ENCODE measurements at places on chromosomes 2 and 18.
A peak's percentile ranks its signal among the peaks of the same experiment; 100 is the strongest.

DNA sequence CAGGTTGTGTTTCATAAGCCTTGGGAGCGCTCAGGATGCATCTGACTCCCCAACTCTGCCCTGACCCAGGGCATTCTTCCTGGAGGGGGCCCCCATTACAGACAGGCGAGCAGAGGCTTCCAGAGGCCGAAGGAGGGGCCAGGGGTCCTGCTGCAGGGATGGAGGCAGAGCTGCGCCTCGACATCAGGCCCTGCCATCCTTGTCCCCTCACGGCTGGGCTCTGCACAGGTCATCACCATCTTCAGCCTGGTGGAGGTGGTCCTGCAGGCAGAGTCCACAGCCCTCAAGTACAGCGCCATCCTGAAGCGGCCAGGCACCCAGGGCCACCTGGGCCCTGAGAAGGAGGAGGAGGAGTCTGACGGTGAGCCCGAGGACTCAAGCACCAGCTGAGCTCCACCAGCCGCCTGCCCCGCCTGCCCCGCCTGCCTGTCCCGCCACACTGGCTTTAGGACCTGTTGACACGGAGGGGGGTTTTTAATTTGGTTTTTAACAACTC is 42.3 kb upstream of the ALPP start:
- DNase-seq: no peak

- DNase-seq: no peak
These were observed 316.6 kb upstream of the CHST9 start for GRCh38 chr18:27501671-27502070.

GRCh38 chr2:117801826-117802225 is 12.7 kb upstream of the DDX18 start:
- no peak for DNase-seq

DNA sequence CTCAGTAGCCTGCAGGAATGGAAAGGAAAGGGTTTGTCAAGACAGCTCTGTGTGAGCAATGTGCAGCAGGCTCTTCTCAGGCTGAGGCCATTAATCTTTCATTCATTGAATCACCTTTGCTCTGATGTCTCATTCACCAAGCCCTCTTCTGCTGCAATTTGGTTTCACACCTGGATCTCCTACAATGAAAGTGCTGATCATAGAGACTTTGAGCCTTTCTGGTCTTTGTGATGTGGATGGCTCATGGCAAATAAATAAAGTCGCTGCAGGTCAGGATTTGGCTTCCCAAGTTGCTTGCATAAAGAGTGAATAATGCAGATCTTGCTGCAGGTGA is 95.8 kb upstream of the SPRED2 start:
- DNase-seq: no peak

DNA sequence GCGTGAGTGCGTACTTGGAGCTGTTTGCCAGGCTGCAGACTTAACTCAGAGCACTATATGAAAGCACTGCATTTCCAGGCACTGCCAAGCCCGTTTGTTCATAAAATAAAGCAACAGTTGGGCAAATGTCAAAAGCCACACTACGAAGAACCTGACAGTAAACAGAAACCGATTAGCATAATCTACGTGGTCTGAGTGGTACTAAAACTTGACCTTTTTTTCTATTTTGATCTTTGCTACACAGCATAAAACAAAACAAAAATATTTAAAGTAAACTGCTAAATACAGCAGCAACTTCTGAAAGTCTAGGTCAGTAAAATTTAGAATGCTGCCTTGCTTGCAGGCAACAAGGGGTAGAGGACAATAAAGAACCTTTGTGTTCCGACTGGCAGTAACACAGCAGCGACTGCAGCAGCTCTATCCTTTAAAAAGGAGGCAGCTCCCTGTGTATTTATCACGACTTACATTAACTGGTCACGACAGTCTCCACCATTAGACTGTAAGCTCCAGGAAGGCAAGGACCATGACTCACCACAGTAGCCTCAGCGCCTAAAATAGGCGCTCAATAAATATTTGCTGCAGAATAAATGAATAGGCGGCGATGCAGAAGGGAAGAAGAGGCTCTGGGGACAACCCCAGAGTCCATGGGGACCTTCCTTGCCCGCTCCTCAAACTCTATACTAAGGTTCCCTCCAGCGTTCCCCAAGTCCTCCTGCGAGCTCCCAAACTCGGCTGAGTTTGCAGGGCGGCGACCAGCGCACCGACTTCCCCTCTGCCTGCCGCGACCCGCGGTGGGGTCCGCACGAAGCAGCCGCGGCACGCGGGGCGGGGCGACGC is 902 bp downstream of the SS18 start:
- peak; percentile 82 for DNase-seq

- DNase-seq: no peak
These were observed 26.2 kb downstream of the FER1L5 start for GRCh38 chr2:96668771-96669170.

DNA sequence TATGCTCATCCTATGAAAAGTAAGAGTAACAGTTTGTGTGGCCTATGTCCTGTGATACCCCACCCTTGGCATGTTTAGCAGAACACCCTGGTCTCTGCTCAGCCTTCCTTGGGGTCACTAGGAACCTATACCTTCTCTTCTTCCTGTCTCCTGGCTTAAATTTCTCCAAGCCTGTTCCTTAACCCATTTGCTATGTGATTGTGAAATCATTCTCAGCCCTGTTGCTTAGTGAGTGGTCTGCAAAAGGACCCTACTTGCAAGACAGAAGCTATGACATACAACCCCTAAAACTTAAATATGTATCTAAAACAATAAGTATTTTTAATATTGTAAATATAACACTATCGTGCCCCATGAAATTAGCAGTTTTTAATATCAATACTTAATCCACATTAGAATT is 524.7 kb downstream of the PARD3B start:
- no peak for DNase-seq

- DNase-seq: no peak
These were observed 647.1 kb downstream of the GALR1 start for GRCh38 chr18:77896586-77897252.

GRCh38 chr2:182043861-182044260 is 58.2 kb downstream of the PPP1R1C start:
- no peak for DNase-seq

DNA sequence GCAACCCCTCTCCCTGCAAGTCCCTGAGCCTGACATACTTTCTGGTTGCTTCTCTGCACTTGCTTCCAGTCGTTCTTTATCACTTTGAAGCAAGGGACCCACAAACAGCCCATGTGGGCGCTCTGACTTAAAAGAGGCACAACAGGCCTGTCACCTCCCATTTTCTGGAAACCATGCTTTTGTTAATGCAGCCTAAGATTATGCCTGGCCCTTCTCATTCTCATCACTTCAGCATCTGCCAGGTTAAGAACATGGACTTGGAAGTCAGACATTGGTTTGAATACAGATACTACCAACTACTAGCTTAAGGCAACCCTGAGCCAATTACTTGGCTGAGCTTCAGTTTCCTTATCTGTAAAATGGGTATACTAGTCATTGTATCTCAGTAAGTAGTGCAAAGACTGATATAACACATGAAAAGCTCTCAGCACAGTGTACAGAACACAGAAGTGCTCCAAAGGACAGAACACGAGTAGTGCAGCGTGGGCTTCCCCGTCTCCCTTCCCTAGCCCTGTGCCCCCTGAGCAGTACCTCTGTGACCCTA is 141.4 kb downstream of the TNS1 start:
- DNase-seq: no peak

DNA sequence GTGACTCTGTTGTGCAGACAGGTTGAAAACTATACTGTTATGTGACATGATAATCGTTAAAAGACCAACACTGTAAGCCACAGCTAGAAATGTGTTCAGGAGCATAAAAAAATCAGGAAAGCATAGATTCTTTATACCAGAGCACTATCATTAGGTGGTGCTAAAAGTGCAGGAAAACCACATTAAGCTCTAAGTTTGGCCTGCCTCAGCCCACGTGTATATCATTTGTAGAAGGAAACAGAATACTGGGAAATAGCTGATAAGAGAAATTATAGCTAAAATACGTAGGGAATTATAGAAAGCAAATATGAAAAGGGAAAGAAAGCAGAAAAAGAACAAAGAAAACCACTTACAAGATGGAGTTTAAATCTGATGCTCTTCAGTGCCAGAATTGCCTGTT is 26.5 kb upstream of the C2orf74 start:
- DNase-seq: no peak

GRCh38 chr2:67561457-67561965 is 164.4 kb downstream of the ETAA1 start:
- DNase-seq: no peak

GRCh38 chr18:79790996-79791972 is 6.5 kb upstream of the KCNG2 start:
- DNase-seq: no peak

DNA sequence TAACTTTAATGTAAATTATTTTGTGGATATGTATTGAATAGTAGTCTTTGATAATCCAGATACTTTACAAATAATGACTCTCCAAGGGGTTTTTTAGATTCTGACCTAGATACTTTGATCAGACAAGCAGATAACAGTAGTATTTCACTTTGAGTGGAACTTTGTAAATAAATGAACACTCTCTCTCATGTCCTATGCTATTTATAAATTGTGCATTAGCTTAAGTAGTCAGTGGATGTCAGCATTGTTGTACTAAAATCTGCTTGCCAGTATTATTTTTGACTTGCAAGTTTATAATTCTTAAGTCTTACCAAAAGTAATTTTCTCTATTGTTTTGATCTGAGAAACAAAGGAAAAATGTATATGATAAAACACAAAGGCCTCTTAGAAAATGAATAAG is 1113.1 kb upstream of the NRXN1 start:
- no peak for DNase-seq

GRCh38 chr18:28074076-28074475 is 102.9 kb downstream of the CDH2 start:
- no peak for DNase-seq

DNA sequence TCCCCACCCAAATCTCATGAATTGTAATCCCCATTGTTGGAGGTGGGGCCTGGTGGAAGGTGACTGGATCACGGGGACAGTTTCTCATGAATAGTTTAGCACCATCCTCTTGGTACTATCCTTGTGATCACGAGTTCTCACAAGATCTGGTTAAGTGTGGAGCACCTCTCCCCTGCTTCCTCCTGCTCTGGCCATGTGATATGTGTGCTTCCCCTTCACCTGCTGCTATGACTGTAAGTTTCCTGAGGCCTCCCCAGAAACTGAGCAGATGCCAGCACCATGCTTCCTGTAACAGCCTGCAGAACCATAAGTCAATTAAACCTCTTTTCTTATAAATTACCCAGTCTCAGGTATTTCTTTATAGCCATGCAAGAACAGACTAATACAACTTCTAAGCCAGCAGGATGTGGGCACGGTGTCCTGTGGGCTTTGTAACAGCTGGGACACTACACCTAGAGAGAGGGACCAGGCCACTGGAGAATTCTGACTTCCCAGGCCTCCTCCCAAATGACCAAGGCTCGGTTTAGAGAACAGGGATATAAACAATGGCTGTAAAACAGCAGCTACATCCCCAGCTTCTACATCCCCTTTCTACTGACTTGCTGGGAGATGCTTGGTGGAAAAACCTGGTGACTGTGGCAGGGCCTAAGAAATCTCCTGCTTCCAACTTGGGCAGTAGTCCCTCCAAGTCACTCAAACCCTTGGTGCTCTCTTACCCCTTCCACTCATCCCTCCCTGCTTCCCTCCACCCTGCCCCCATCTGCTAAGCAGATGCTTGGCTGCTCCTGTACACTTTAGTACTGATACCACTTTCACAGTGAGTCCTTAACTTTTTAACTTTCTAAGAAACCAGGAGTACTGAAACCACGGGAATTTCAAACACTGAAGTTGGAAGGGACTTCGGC is 10.3 kb downstream of the STAT1 start:
- no peak for DNase-seq

GRCh38 chr2:240655931-240656886 is 26.5 kb downstream of the AQP12B start:
- DNase-seq: no peak
